ENCODE measurements at places on chromosomes 2 and 18.

DNA sequence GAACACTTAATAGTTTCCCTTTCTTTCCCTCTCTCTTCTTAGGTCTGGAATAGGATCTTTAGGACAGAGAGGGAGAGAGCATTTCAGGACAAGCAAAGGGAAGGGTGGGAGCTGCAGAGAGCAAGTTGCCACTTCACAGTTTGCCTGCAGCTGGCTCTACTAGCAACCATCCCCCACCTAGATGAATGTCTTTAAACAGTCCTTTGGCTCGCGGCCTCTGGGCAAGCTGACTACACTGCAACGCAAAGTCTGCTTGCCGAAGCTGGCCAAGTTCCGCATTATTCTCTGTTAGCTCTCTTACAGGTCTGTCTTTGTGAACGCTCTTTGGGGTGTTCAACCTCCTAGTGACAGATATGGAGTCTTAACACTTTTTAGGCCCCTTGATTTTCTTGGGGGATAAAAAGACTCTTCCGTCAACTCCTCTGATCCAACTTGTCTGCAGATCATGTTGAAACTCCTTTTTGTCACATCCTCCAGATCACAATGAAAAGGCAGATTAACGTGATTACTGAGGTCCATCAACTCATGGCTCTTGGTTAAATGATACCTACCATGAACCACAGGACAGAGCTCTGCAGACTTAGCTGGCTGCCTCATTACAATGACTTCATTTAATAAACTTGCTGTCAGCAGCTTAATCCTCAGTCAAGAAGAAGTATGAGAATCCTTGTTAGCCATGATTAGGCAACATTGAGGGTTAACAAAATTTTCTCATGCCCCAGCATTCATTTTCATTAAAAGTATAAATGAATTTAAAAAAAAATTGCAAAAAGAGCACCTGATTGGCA lies 74.6 kb downstream of the SLC4A3 start:
- no peak for DNase-seq

- no peak for DNase-seq
These were observed 15.1 kb downstream of the TRAK2 start for GRCh38 chr2:201436141-201436540.

DNA sequence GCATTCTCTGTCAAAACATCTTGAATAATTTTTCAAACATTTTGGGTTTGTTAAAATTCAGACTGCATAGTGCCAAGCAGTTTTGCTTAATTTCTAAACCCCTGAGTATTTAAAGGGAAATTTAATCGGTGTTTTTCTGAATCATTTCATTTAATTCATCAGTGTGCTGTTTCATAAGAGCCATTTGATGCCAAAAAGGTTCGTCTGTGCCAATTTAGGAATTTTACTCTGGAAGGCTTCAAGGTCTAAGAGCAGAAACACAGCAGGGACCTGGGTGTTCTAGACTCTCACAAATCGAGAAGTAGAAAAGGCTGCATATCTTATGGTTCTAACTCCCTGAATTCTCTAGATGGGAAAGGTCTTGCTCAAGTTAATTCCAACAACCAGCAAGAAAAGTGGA lies 311.9 kb upstream of the NT5C1B start:
- DNase-seq = no peak

GRCh38 chr2:239075918-239076758 lies 228.3 kb downstream of the TWIST2 start:
- no peak for DNase-seq

- no peak for DNase-seq
These were observed 239.2 kb upstream of the HS6ST1 start for GRCh38 chr2:128557831-128558241.

- no peak for DNase-seq
These were observed 281.6 kb upstream of the TANK start for GRCh38 chr2:160878618-160879017.
